ENCODE measurements at places on chromosomes 2 and 18.

GRCh38 chr2:72154386-72154975, 6.8 kb upstream of the CYP26B1 start:
- no peak for DNase-seq

DNA sequence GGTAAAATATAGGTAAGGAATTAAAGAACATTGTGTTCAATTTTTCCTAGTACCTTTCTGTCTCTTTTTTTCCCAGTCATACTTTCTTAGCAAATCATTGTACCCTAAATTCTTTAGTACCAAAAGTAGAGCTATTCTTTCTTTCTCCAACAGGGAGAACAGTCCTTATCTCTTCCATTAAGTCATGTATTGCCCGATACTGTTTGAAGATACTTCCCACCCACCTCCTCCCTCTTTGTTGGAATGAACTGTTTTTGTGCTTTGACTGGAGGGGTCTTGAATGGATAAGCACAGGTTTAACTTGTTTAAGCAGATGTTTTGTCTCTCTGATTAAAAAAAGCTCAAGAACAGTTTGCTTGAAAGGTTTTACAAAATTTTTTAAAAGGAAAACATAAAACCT, 41.3 kb downstream of the RAB10 start:
- no peak for DNase-seq

DNA sequence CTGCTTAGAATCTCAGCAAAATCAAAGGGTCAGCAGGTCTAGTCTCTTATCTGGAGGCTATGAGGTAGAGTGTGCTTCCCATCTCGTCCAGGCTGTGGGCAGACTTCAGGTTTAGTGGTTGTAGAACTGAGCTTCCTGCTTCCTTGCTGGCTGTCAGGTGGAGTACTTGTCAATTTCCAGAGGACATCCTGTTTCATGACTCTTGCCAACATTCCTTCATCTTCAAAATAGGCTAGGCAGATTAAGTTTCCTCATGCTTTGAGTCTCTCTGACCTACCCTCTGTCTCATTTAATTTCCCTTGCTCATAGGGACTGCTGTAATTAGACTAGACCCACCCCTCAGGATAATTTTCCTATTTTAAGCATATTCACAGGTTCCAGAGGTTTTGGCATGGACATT, 562.6 kb downstream of the SPAG16 start:
- no peak for DNase-seq

GRCh38 chr2:172462849-172463381, 35.5 kb downstream of the ITGA6 start:
- peak; percentile 40 for DNase-seq

DNA sequence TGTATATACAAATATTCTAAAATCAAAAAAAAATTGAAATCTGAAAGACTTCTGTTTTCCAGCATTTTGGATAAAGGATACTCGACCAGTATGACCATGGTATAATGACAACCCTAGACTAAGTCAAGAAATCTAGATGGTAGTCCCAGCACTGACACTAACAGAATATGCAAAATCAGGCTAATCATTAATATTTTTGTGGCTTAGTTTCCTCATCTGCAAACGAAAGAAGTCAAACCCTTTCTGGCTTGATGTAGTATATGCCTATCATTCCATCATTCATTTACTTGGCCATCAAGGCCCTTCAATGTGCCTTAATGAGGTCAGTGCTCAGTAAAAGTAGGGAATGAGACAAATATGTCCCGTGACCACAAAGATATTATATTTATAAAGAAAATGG, 83.5 kb downstream of the NCKAP5 start:
- no peak for DNase-seq

DNA sequence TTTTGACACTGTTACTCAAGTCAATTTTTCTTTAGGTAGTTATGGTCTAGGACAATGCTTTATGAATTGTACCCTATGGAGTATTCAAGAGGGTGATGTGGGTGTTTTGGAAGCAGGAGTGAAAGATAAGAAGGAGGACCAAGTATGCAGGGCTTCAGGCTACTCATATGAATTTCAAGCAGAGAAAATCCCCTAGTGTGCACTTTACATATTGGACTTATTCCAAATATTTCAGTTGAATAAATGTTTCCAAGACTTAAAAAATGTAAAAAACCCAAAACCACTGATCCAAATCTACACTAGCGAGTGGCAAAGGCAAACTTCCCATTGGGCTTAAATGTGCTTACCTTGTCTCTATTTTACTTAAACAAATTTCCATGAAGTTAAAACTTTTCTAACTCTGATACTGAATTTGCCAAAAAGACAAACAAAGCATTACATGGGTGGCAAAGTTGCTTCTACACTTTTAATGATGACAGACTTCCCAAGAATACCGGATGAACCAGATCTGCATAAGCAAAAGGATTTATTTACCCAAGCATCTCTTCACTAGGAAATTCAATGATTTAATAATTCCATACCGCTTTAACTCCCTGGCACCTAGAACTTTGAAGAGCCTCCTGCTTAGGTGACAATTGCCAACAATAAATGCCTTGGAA, 1233.5 kb upstream of the NXPH2 start:
- no peak for DNase-seq

DNA sequence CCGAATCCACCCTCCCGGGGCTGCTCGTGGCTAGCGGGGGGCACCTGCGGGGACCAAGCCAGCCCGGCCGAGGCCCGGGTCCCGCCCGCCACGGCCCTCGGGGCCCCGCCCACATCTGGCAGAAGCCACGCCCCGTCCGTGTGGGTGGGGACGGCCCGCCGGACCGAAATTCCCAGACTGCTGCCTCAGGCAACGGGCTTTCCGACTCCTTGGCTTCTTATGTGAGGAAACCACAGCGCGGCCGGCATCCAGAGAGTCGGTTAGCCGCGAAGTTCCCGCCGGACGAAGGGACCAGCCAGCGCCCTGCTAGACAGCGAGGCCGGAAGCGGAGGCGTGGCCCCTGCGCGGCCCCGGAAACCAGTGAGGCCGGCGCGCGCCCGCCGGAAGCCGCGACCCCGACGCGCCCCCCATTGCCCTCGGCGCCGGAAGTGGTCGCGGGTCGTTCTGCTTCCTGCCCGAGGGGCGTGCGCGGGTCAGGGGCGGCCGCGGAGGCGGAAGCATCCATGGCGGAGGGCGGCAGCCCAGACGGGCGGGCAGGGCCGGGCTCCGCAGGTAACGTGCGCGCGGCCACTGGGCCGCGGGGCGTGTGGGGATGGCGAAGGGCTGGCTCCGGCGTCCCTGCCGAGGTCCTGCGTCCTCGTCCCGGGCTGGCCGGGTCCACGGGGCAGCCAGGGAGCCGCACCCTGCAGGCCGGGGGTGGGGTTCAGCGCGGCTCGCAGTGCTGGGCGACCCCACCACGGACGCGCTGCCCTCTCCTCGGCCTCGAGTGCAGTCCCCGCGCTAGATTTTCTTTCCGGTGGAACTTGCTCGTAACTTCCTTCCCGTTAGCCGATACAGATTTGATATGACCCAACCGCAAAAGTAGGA, at the start of gene ASB1:
ASB1 (plus strand) TSS at position 360 of the 867 bp plus-strand sequence; CDS start at position 504, 144 bp downstream.
- peak; percentile 75 for DNase-seq

- no peak for DNase-seq
Measured at GRCh38 chr2:198316852-198317396, 512.5 kb downstream of the PLCL1 start.

DNA sequence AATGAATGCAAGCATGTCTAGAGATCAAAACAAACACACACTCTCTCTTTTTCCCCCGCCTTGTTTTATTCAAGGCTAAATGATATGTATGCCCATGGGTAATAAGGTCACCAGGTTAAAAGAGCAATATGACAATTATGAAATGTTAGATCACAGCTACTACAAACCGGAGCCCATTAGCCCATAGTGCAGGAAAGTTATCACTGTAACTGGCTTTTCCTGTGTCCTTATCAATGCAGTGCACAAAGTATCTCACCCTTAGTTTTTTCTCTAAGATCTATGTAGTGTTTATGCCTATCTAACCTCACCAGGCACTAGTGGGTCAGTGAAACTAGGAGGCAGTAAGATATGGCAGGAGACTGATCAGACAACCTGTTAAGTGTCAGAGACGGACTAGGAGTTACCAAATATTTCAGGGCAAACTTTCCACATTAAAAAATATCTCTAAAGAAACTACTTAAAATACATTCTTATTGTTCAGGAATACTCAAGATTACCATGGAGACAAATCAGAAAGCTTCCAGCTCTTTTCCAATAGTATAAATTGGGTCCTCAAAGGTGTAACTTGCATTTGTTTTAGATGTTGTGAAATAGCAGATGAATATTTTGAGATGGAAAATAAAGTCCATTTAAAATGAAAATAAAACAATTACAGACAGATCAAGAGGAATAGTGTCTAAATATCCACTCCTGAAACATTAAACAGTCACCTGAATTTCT, 282.2 kb downstream of the EXOC6B start:
- DNase-seq = no peak

- DNase-seq = no peak
Measured at GRCh38 chr18:37012452-37012851, 183.5 kb downstream of the KIAA1328 start.

DNA sequence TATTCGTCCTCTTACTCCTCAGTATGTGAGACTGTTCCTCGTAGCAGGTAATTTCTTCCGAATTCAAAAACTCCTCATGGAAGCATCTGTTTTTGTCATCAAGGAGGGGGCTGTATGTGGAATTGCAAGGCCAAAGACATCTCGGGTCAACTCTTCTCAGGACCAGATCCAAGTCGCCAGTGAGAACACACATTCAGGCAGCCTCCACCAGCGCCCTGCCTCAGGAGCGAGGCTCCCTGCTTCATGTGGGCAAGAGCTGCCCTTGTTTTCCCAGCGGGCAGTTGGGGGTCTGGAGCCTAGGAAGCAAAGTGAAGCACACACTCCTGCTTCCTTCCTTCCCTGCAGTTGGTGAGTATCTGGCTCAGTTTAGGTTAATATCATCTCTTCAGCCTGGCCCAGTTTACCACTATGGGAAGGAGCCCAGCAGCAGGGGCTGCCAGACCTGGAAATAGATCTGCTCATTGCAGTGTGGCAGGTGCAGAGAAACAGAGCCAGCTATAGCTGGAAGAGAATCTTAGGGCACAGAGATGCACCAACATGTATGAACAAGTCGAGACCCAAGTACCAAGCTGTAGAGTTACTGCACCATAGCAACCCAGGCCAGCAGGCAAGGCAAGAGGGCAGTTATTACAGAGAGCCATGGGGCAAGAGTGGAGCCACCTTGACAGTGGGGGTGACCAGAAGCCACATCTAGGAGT, 25.3 kb downstream of the TMEM127 start:
- DNase-seq = no peak

- no peak for DNase-seq
Measured at GRCh38 chr2:182553483-182553882, 126.6 kb upstream of the PDE1A start.

DNA sequence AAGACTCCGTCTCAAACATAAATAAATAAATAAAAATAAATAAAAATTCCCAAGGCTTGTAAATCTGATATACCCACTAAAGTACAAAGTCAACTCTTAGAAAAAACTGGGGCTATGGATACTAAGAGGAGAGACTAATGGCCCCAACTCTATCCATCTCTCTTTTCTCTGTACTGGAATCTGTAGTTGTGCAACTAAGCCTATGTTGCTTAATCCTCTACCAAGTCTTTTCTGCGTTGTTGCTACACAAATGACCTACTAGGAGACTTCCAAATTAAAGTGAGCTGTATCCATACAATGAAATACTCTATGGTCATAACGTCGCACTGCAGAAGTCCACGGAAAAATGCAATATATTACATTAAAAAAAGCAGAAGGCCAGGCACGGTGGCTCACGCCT, 8.1 kb downstream of the MRPS5 start:
- DNase-seq = no peak

GRCh38 chr2:211745295-211746097, 793.1 kb downstream of the ERBB4 start:
- DNase-seq = no peak
